ENCODE measurements at places on chromosomes 4 and X. TPM values are rescaled to one million over a fixed set of nuclear protein-coding genes. Genes with fewer than 3 reads are reported as not detected.
A peak's percentile ranks its signal among the peaks of the same experiment; 100 is the strongest.

The XAGE1A gene
- total RNA-seq, result not detected

The TRIML1 gene
- total RNA-seq, result not detected

The DRD5 gene
- total RNA-seq, result not detected

DNA sequence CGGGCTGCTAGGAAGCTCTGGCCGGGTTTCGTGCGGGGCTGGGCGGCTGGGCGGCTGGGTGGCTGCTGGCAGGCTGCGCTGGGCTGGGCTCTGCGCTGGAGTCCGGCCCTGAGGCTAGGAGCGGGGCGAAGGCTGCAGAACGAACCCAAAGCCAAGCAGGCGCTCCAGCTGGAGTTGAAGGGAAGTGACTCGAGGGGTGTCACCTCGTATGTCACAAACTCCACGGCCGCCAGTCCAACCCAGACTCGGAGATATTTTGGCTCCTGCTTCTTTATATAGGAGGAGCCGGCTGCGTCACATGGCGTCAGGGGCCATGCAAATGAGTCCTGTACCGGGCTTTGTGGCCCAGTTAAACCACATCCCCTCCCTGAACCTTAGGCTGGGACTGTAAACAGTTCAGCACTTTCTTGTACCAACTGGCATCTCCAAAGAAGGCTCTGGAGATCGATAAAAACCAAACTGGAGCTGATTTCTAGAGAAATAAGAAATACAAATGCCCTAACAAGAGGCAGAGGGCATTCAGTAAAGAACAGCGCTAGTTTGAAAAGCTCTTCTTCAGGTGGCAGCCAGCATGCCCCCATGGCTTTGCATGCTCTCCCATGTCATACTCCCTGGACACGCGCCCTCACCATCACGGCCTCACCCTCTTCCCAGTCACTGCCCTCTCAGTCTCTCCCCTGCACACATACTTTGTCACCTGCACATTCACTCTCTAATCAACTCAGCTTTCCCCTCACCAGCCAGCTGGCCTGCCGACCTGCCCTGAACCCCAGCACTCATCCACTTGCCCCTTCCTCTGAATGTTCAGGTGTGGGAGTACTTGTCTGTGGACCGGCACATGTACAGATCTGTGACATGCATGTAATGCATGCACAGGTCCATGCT, 58.5 kb downstream of the TSC22D3 start:
- no peaks in the 10 kb centered on the region for H3K27me3 ChIP-seq
- H3K4me3 ChIP-seq, result peak overlapping the region; percentile 66
- DNase-seq, result peak; percentile 46
- H3K27ac ChIP-seq, result peak overlapping the region; percentile 62
- H3K36me3 ChIP-seq, result no peaks in the 10 kb centered on the region

- no peaks in the 10 kb centered on the region for H3K4me1 ChIP-seq
- DNase-seq, result no peak
- no peak overlapping the region for H3K4me3 ChIP-seq
These were observed 64.5 kb downstream of the GPC4 start for GRCh38 chrX:133350751-133351150.

DNA sequence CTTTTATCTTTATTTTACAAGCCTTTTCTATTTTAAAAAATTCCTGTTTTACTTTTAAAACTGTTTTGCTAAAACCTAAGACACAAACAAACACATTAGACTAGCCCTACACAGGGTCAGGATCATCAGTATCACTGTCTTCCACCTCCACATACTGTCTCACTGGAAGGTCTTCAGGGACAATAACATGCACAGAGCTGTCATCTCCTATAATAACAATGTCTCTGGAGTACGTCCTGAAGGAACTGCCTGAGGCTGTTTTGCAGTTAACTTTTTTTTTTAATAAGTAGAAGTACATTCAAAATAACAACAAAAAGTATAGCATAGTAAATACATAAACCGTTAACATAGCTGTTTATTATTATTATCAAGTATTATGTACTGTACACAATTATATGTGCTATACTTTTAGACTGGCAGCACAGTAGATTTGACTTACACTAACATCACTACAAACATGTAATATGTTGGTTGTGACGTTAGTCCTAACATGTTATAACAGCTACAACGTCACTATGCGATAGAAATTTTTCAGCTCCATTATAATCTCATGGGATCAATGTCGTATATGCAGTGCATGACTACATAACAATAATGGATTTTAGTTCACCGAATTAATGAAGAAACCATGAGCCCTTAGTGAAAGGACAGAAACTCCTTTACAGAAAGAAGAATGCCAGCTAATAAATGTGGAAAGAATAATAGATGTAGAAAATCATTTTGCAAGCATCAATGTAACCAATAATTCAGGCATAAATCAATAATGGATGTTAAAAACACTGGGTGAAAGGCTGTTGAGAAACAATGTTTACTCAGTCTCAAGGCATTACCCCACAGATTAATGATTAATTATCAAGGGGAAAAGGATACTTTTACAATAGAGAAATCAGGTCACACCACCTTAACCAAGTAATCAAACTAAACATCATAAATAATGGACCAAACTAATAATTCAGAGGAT, 49.2 kb downstream of the FBXW7 start:
- no peaks in the 10 kb centered on the region for H3K4me1 ChIP-seq
- no peak for DNase-seq
- H3K27ac ChIP-seq, result no peak overlapping the region
- no peaks in the 10 kb centered on the region for H3K27me3 ChIP-seq
- H3K4me3 ChIP-seq, result no peak overlapping the region
- H3K36me3 ChIP-seq, result no peaks in the 10 kb centered on the region

GRCh38 chr4:156784970-156785369, 186.6 kb downstream of the PDGFC start:
- no peaks in the 10 kb centered on the region for H3K27me3 ChIP-seq
- no peak overlapping the region for H3K27ac ChIP-seq
- DNase-seq, result no peak
- H3K4me3 ChIP-seq, result no peak overlapping the region
- H3K36me3 ChIP-seq, result no peaks in the 10 kb centered on the region
